Glutamatergic neuron (in vitro differentiated cells): ENCODE measurements at places on chromosomes 11 and 22. TPM values are rescaled to one million over a fixed set of nuclear protein-coding genes. Genes with fewer than 3 reads are reported as not detected.

Gene TMEM191B
- total RNA-seq: 42.7 TPM

Gene ANKRD13D
- 109 TPM for total RNA-seq

Gene DGCR8
- total RNA-seq: 93.1 TPM

DNA sequence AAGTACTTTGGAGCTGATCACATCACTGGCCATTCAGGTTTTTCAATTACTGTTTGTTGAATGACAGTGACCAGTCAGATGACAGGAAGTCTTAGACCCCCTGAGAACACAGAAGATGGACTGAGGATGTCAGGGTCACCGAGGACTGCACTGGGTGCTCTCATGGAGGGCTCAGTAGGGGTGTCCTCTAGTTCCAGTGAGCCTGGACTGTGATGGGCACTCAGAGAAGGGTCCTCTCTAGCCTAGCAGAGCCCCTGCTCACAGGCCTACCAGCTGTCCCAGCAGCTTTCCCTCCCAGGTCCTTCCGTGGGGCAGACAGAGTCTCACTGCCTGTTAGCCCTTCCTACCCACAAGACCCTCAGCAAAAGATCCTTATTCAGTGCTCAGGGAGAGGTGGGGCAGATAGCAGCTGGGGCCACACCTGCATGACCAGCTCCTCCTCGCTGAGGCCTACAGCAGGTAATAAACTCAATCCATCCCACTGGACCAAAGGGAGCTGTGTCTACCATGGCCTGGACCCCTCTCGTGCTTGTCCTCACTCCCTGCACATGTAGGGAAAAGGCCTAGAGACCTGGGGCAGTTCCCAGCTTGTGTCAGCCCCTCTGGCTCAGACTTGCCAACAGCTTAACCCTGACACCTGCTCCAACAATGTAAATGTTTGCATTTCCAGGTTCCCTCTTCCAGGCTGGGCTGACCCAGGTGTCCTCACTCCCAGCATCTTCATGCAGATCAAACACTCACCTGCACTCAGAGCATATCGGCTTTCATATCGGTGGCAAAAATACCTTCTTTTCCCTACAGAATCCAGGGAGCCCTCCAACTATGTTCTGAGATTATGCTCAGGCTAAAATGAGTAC lies 25.2 kb upstream of the VPREB1 start:
- H3K27me3 ChIP-seq: peaks cover 11% of the 10 kb centered on the region
- no peak for DNase-seq
- H3K4me1 ChIP-seq: no peaks in the 10 kb centered on the region
- no peak overlapping the region for H3K4me3 ChIP-seq

DNA sequence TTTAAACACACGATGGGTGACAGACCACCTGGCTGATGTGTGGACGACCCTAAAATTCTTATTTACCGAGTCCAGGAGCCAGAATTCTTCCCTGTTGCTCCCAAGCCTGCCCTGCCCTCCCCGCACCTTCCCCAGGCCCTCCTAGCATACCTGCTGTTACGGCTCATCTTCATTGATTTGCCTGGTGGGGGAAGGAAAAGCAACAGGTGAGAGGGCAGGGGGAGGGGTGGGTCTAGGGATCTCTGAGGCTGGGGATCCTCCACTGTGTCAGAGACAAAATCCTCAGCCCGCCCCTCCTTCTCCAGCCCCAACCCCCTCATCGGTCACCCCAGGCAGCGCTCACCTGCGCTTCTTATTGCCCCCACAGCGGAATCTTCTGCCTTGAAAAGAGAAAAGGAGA lies 4.0 kb downstream of the FXYD2 start:
- DNase-seq: no peak
- no peak overlapping the region for H3K27ac ChIP-seq
- peaks cover 18% of the 10 kb centered on the region for H3K4me1 ChIP-seq
- H3K4me3 ChIP-seq: no peak overlapping the region
- H3K27me3 ChIP-seq: peaks cover 3% of the 10 kb centered on the region
- H3K36me3 ChIP-seq: no peaks in the 10 kb centered on the region

GRCh38 chr11:3102641-3102921 lies 45.4 kb upstream of the CARS1 start:
- H3K4me3 ChIP-seq: no peak overlapping the region
- peaks cover under 1% of the 10 kb centered on the region for H3K36me3 ChIP-seq
- DNase-seq: no peak
- H3K27me3 ChIP-seq: peaks cover 12% of the 10 kb centered on the region
- H3K27ac ChIP-seq: no peak overlapping the region
- H3K4me1 ChIP-seq: no peaks in the 10 kb centered on the region

DNA sequence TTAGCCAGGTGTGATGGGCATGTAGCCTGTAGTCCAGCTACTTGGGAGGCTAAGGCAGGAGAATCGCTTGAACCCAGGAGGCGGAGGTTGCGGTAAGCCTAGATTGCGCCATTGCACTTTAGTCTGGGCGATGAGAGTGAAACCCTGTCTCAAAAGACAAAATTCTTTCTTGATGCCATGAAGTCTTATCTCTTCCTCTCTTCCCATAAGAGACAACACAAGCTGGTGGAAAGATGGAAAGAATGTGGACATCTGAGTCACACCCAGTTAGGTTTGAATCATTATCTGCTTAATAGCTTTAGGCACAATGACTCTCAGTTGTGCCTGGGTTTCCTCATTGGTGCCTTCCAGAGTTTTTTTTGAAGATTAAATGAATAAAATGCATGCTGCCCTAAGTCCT lies 35.3 kb downstream of the KREMEN1 start:
- DNase-seq: no peak
- H3K27ac ChIP-seq: no peak overlapping the region
- no peaks in the 10 kb centered on the region for H3K36me3 ChIP-seq
- no peak overlapping the region for H3K4me3 ChIP-seq

- H3K36me3 ChIP-seq: peaks cover 7% of the 10 kb centered on the region
- no peak overlapping the region for H3K4me3 ChIP-seq
- H3K27ac ChIP-seq: no peak overlapping the region
Measured at GRCh38 chr11:74014880-74015279, 6.0 kb upstream of the UCP3 start.

GRCh38 chr22:21047035-21047661 lies 1.4 kb downstream of the LRRC74B start:
- peaks cover 16% of the 10 kb centered on the region for H3K27me3 ChIP-seq
- no peaks in the 10 kb centered on the region for H3K36me3 ChIP-seq
- no peak for DNase-seq
- peak overlapping the region; percentile 82 for H3K27ac ChIP-seq
- H3K4me1 ChIP-seq: peaks cover 39% of the 10 kb centered on the region
- H3K4me3 ChIP-seq: no peak overlapping the region

GRCh38 chr11:26578998-26579661 lies 7.1 kb upstream of the MUC15 start:
- H3K4me3 ChIP-seq: no peak overlapping the region
- DNase-seq: no peak
- no peaks in the 10 kb centered on the region for H3K36me3 ChIP-seq

DNA sequence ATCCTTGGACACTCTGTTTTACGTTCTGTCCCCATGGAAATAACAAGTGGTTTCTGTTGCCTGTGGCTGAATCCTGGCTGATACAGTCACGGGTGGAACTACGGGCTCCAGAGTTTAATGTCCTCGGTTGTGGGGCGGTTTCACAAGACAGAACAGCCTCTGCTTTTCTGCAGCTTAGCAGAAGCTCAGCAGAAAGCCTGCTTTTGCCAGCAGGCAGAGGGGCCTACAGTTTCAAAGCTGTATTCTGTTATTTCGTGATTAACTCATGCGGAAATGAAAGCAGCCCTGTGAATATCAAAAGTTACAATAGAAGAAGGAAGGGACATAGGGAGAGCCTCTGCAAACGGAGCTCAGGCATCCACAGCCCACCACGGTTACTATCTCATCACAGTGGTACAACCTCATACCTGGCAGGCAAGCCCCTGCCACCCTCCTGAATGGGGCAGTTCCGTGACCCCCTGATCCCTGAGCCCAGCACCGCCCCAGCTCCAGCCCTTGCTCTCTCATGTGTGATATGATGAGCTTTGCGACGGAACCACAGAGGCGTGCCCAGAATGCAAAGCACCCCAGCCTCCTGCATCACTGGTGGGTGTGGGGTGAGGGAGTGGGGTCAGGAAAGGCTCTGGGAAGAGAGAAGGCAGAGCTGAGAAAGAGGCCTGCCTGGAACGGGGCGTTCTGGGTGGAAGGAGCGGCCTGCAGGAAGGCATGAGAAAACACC lies 360.6 kb downstream of the BRD1 start:
- H3K27me3 ChIP-seq: no peaks in the 10 kb centered on the region
- H3K27ac ChIP-seq: no peak overlapping the region
- H3K4me1 ChIP-seq: no peaks in the 10 kb centered on the region
- no peak for DNase-seq

DNA sequence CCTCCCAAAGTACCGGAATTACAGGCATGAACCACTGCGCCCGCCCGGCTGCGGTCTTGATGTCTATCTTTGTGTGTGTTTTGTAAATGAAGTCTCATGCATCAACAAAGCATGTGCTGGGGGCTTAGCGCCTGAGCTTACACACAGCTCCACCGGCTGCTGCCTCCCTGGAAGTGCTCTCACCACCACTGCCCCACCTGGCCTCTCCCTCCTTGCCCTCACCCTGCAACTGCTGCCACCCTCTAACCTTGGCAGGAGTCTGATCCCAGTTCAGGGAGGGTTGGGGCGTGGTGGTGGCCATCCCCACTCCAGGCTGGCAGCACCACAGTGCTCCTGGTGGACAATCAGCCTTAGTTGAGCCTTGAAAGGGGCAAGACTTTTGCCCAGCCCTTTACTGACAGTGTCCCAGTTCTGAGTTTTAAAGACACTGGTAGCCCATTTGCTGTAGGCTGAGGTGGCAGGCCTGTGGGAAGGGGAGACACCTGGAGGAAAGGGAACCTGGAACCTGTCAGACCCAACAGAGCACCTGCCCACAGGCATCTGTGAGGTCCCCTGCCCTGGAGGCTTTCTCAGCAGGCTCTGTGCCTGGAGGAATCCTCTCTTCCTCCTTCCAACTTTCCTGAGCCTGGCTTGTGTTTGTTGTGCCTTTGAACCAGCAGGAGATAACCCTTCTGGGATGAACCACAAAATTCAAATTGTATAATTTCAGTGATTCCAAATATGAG lies 42.4 kb upstream of the WEE1 start:
- no peaks in the 10 kb centered on the region for H3K36me3 ChIP-seq
- H3K4me3 ChIP-seq: no peak overlapping the region
- H3K27me3 ChIP-seq: peaks cover 3% of the 10 kb centered on the region
- no peak for DNase-seq

- no peak for DNase-seq
- H3K27me3 ChIP-seq: peaks cover 17% of the 10 kb centered on the region
- H3K27ac ChIP-seq: no peak overlapping the region
- H3K4me1 ChIP-seq: peaks cover 14% of the 10 kb centered on the region
Measured at GRCh38 chr11:67384851-67385366, 6.9 kb upstream of the RAD9A start.

DNA sequence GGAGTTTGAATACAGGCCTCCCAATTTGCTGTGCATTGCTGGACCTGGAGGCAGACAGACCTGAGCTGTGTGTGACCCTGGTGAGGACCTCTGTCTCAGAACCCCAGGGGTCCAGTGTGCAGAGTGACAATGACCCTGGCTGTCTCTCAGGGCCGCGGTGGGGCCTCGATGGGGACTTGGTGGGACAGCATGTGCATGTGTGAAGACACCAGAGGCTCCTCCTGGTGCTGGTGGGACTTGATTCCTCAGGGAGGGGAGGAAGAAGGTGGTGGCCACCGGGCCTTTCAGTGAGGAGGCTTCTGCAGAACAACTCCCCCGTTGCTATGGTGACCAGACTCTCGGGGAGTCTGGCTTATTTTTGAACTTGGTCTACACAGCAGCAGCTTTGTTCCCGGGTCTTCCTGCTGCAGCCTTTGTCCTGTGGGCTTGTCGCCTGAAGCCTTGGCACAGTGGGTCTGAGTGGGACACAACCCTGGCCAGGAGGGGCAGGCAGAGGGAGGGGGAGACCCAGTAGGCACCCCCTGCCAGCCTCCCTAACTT lies 35.3 kb downstream of the MCM5 start:
- H3K27ac ChIP-seq: no peak overlapping the region
- H3K4me1 ChIP-seq: peaks cover 4% of the 10 kb centered on the region
- peaks cover 8% of the 10 kb centered on the region for H3K27me3 ChIP-seq
- H3K36me3 ChIP-seq: no peaks in the 10 kb centered on the region
- DNase-seq: no peak

GRCh38 chr11:131965504-131965903 lies 595.1 kb downstream of the NTM start:
- H3K27me3 ChIP-seq: peaks cover 4% of the 10 kb centered on the region
- H3K36me3 ChIP-seq: no peaks in the 10 kb centered on the region
- H3K4me1 ChIP-seq: peaks cover 7% of the 10 kb centered on the region
- no peak for DNase-seq
- H3K4me3 ChIP-seq: no peak overlapping the region
- no peak overlapping the region for H3K27ac ChIP-seq

- H3K27ac ChIP-seq: peak overlapping the region; percentile 86
- H3K36me3 ChIP-seq: no peaks in the 10 kb centered on the region
- peaks cover 4% of the 10 kb centered on the region for H3K27me3 ChIP-seq
- DNase-seq: peak; percentile 62
Measured at GRCh38 chr11:70501051-70501901, 102.9 kb downstream of the CTTN start.

- no peak for DNase-seq
- no peaks in the 10 kb centered on the region for H3K27me3 ChIP-seq
- no peaks in the 10 kb centered on the region for H3K36me3 ChIP-seq
- H3K4me3 ChIP-seq: no peak overlapping the region
- no peaks in the 10 kb centered on the region for H3K4me1 ChIP-seq
- no peak overlapping the region for H3K27ac ChIP-seq
Measured at GRCh38 chr11:1155274-1155693, 2.5 kb upstream of the MUC5AC start.

- no peak overlapping the region for H3K4me3 ChIP-seq
- no peak overlapping the region for H3K27ac ChIP-seq
- H3K27me3 ChIP-seq: peaks cover 2% of the 10 kb centered on the region
- no peaks in the 10 kb centered on the region for H3K4me1 ChIP-seq
- DNase-seq: no peak
Measured at GRCh38 chr11:8301622-8302021, 37.9 kb upstream of the LMO1 start.

GRCh38 chr11:104332110-104332509 lies 168.2 kb upstream of the PDGFD start:
- peak; percentile 66 for DNase-seq
- no peak overlapping the region for H3K27ac ChIP-seq
- no peaks in the 10 kb centered on the region for H3K4me1 ChIP-seq
- H3K4me3 ChIP-seq: no peak overlapping the region
- H3K36me3 ChIP-seq: no peaks in the 10 kb centered on the region

- no peak overlapping the region for H3K4me3 ChIP-seq
- peaks cover 4% of the 10 kb centered on the region for H3K36me3 ChIP-seq
- H3K27me3 ChIP-seq: peaks cover 5% of the 10 kb centered on the region
- H3K4me1 ChIP-seq: no peaks in the 10 kb centered on the region
- no peak overlapping the region for H3K27ac ChIP-seq
- no peak for DNase-seq
Measured at GRCh38 chr22:49715450-49715849, 112.2 kb downstream of the BRD1 start.

- peak within 1 kb of the TSS; percentile 80 for H3K27ac ChIP-seq
- H3K4me1 ChIP-seq: peaks cover 27% of the 10 kb centered on the region
- H3K4me3 ChIP-seq: peak within 1 kb of the TSS; percentile 95
- no peaks in the 10 kb centered on the region for H3K36me3 ChIP-seq
- H3K27me3 ChIP-seq: peaks cover 17% of the 10 kb centered on the region
Measured at GRCh38 chr11:67266449-67267187, at the start of gene GRK2. GRK2 (plus strand) TSS chr11:67266473; CDS start chr11:67266700, 227 bp downstream.

- H3K4me3 ChIP-seq: no peak overlapping the region
- H3K27me3 ChIP-seq: no peaks in the 10 kb centered on the region
- DNase-seq: no peak
- no peaks in the 10 kb centered on the region for H3K4me1 ChIP-seq
- H3K36me3 ChIP-seq: no peaks in the 10 kb centered on the region
- no peak overlapping the region for H3K27ac ChIP-seq
Measured at GRCh38 chr11:128860571-128861361, 6.3 kb downstream of the KCNJ1 start.

GRCh38 chr11:114168691-114169090 lies 109.2 kb downstream of the ZBTB16 start:
- peaks cover 45% of the 10 kb centered on the region for H3K4me1 ChIP-seq
- DNase-seq: no peak
- no peak overlapping the region for H3K27ac ChIP-seq
- peaks cover 5% of the 10 kb centered on the region for H3K27me3 ChIP-seq
